Bronchial epithelial cell (primary cell): ENCODE measurements at places on chromosomes 4 and X. TPM values are rescaled to one million over a fixed set of nuclear protein-coding genes. Genes with fewer than 3 reads are reported as not detected.
A peak's percentile ranks its signal among the peaks of the same experiment; 100 is the strongest.

DNA sequence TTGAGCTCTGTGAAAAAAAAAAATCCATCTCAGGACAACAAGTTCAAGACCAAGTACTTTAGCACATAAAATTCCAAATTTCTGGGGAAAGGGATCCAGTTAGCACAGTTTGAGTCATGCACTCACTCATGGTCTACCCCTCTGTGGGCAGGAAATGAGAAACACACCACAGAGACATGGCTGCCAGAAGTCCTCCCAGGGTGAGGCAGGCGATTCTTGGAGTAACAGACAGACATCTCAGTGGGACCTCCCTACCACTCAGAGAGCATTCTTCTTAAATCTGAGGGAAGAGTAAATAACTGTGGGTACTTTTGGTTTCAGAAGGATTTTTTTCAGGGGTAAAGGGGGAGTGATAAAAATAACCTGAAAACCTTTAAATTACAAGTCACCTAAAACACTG, 14.1 kb downstream of the CXCL1 start:
- DNase-seq, result peak; percentile 77

DNA sequence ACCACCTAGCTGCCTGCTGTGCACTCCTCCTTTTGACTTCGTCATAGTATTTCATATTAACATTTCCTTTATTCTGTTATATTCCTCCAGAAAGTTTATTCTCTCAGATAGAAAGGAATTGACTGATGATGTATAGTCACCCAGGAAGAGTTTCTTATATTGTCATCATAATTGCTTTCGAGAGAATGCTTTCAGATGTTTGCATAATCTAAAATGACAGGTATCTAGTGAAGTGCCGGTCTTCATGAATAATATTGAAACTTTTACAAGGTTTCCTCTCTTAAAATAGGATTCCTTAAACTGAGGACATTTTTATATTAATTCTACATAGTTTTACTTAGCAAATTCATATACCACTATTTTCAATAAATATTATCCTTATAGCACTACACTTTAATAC, 10.1 kb downstream of the SEC24D start:
- DNase-seq, result no peak

- peak; percentile 18 for DNase-seq
Measured at GRCh38 chr4:93710101-93710846, 118.3 kb upstream of the ATOH1 start.

DNA sequence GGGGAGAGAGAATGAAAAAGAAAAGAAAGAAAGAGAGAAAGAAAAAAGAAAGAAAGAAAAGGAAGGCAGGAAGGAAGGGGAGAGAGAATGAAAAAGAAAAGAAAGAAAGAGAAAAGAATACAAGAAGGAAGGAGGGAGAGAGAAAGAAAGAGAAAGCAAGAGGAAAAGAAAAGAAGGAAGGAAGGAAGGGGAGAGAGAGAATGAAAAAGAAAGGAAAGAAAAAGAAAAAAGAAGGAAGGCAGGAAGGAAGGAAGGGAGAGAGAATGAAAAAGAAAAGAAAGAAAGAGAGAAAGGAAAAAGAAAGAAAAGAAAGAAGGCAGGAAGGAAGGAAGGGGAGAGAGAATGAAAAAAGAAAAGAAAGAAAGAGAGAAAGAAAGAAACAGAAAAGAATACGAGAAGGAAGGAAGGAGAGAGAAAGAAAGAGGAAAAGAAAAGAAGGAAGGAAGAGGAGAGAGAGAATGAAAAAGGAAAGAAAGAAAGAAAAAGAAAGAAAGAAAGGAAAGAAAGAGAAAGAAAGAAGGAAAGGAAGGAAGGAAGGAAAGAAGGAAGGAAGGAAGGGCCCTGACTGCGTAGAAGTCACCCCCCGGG, 15.1 kb upstream of the P2RY8 start:
- DNase-seq, result no peak

GRCh38 chr4:40546969-40547788, 82.5 kb downstream of the RBM47 start:
- no peak for DNase-seq

- DNase-seq, result no peak
Measured at GRCh38 chrX:31508338-31508737, 436.5 kb upstream of the FTHL17 start.

DNA sequence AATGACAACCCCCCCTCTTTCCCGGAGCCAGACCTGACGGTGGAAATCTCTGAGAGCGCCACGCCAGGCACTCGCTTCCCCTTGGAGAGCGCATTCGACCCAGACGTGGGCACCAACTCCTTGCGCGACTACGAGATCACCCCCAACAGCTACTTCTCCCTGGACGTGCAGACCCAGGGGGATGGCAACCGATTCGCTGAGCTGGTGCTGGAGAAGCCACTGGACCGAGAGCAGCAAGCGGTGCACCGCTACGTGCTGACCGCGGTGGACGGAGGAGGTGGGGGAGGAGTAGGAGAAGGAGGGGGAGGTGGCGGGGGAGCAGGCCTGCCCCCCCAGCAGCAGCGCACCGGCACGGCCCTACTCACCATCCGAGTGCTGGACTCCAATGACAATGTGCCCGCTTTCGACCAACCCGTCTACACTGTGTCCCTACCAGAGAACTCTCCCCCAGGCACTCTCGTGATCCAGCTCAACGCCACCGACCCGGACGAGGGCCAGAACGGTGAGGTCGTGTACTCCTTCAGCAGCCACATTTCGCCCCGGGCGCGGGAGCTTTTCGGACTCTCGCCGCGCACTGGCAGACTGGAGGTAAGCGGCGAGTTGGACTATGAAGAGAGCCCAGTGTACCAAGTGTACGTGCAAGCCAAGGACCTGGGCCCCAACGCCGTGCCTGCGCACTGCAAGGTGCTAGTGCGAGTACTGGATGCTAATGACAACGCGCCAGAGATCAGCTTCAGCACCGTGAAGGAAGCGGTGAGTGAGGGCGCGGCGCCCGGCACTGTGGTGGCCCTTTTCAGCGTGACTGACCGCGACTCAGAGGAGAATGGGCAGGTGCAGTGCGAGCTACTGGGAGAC, 1.6 kb downstream of the PCDH10 start:
- no peak for DNase-seq

DNA sequence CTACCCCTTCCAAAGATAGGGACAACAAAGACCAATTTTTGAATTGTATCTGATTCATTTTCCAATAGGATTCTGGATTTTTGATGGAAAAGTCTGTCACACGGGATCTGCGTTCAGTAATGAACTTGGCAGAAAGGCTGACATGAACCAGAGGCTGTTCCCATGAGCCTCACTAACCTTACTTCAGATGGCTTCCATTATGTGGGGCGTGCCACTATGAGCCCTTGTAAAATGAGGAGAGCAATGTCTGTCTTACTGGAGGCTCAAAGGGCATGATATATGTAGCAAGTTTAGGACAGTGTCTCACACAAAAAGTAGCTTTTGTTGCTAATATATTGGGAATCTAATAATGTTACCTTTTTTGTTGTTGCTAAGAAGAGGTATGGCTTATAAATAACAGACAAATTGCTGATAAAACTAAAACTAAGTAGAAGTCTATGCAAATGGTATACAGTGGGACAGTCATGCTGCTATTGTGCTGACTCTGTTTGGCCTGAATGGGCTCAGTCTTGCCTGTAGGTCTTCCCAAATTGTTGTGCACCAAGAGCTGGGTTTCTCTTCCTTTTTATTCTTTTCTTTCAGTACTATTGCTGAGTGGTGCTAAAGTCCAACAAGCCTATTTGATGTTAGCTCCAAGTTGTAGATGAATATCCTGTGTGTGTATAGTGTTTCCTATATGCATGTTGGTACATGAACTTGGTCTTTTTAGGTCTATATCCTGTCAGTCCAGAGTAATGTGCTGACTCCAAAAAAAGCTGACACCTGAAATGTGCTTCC, 132.1 kb downstream of the SPRY1 start:
- peak; percentile 85 for DNase-seq

- DNase-seq, result no peak
Measured at GRCh38 chr4:46249106-46249505, 125.3 kb upstream of the GABRG1 start.

MCUB gene
- 4.7 and 5.1 TPM in 2 replicates for total RNA-seq

FRMD7 gene
- total RNA-seq, result not detected in 2 replicates

GRCh38 chr4:76614589-76614988, 179.6 kb downstream of the SHROOM3 start:
- no peak for DNase-seq

- peak; percentile 80 for DNase-seq
Measured at GRCh38 chr4:168562041-168562571, 65.3 kb downstream of the PALLD start.

DUSP9 gene
- 0.77 and 1.3 TPM in 2 replicates for total RNA-seq

- peak; percentile 72 for DNase-seq
Measured at GRCh38 chr4:15755321-15756155, 22.6 kb upstream of the CD38 start.

DNA sequence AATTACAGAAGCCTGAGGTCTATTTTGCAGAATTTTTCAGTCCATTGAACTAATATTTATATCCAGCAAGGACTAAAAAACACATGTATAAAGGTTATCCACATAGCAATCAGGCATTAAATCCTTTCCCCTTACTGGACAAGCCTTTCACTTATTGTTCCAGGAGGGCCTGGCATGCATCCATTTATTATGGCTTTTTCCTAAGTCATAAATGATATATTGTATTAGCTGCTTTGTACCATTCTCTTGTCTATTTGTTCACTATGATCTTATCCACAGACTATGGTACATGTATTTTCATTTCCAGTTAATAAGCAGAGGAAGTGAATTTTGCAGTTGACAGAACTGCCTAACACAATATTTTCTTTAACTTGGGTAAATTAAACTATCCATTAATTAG, 105.4 kb upstream of the ANK2 start:
- DNase-seq, result no peak

GRCh38 chr4:121829511-121829910, 5.8 kb upstream of the CCNA2 start:
- no peak for DNase-seq

GRCh38 chr4:2592572-2592971, 56.1 kb downstream of the FAM193A start:
- no peak for DNase-seq

GRCh38 chrX:125628435-125628834, 308.8 kb downstream of the TEX13C start:
- DNase-seq, result no peak

DNA sequence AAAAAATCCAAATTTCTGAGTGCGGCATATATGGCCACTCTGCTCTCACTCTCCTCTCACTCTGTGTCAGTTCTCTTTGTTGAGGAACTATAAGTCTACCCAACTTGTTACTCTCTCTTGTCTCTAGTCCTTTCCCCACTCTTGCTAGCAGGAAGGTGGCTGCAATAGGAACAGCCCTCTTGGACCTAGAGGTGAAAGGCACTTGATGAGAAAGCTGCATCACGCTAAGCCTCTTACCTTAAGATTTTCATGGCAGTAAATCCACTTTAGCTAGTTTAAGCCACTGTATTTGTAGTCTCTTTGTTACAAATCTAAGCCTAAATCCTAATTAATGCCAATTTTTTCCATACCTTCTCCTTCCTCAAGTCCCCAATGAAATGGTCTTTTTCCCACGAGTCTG, 189.9 kb downstream of the NKX6-1 start:
- no peak for DNase-seq

SOD3 gene
- 0.13 TPM in 1 of 2 replicates, not detected in the other for total RNA-seq

DNA sequence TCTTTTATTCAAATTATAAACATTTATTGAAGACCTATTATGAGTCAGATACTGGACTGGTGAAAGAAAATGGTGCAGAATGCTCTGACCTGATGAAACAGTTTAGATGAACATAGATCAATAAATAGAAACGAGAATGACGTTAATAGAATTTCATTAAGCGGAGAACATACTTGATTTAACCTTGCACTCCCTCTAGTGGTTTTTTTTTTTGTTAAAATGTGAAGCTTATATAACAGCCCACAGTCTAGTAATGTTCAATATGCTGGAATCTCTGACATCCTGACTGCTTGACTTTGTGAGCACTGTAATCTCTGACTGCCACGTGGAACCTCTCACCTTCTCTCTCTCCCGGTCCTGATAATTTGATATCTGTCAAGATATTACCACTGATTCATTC, 32.3 kb downstream of the HDAC8 start:
- DNase-seq, result peak; percentile 21

- peak; percentile 69 for DNase-seq
Measured at GRCh38 chr4:140952717-140953116, 180.6 kb downstream of the RNF150 start.

C1GALT1C1 gene
- total RNA-seq, result 16.8 and 17.3 TPM in 2 replicates

DNA sequence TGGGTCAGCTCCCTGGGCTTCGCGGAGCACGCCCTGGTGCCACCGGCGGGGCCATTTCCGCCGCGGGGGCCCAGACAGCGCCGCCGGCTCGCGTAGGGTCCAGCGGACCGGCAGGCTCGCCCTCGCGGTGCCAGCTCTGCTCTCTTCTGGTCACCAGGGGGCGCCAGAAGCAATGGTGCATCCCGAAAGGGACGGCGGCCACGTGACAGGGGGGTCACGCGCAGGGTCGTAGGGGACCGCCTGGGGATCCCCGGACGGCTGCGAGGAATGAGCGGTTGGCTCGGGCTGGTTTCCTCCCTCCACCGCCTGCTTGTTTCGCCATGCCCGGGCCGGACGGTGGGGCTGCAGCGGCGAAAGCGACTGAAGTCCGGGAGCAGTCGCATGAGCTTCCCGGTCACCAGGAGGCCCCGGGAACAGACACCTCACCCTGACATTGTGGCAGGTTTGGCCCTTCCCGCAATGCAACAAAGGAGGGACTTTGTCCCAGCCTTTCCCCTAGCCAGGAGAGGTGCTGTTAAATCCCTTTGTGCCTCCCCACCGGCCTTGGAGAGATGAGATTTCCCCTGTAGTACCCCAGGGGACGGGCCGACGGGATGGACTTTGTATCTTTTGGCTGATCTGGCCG, 15.8 kb downstream of the ZCCHC12 start:
- DNase-seq, result peak; percentile 10

- no peak for DNase-seq
Measured at GRCh38 chr4:17098401-17098800, 200.0 kb upstream of the LDB2 start.

KIF4A gene
- 0.26 and 0.64 TPM in 2 replicates for total RNA-seq
